ENCODE measurements at places on chromosomes 13 and 19. TPM values are rescaled to one million over a fixed set of nuclear protein-coding genes. Genes with fewer than 3 reads are reported as not detected.

PRR20B gene
- total RNA-seq: not detected

ZNF667 gene
- total RNA-seq: 7.8 TPM

SHISA7 gene
- not detected for total RNA-seq

ZNF565 gene
- 7.5 TPM for total RNA-seq

ZNF625 gene
- 9.2 TPM for total RNA-seq

LMTK3 gene
- total RNA-seq: 0.33 TPM

PCDH8 gene
- not detected for total RNA-seq

CACNG6 gene
- 0.43 TPM for total RNA-seq

CEACAM21 gene
- not detected for total RNA-seq

NMRK2 gene
- not detected for total RNA-seq

EBI3 gene
- not detected for total RNA-seq

CNFN gene
- not detected for total RNA-seq

ZNF66 gene
- 1.5 TPM for total RNA-seq

PGLYRP1 gene
- total RNA-seq: not detected

FLT1 gene
- total RNA-seq: 3.8 TPM

HSPB6 gene
- 161 TPM for total RNA-seq

ZNF761 gene
- 10.0 TPM for total RNA-seq

GAPDHS gene
- not detected for total RNA-seq

PROZ gene
- not detected for total RNA-seq

SYDE1 gene
- 42.7 TPM for total RNA-seq

FPR2 gene
- 0.07 TPM for total RNA-seq

FGF22 gene
- not detected for total RNA-seq

ANGPTL8 gene
- not detected for total RNA-seq

TUBB4A gene
- not detected for total RNA-seq

NFIX gene
- total RNA-seq: 125 TPM

Data from smooth muscle cell of the pulmonary artery (primary cell).